Erythroblast (primary cell): ENCODE measurements at places on chromosomes 16 and 17.
A peak's percentile ranks its signal among the peaks of the same experiment; 100 is the strongest.

DNA sequence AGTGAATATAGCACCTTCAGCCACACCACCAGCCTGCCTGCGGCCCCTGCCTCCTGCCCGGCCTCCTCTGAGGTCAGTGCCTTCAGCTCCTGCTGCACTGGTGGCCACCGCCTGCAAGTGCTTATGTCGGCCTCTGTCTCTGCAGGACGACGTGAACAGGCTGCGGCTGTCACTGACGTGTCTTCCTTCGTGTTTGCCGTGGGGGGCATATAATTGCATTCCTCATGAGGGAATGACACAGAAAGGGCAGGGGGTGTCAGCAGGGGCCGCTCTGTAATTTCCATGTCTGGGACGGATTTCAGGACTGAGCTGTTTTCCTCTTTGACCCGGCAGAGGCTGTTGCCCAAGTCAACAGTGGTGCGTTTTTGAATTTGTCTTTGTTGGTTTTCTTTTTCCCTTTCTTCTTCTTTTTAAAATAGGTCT lies 28.5 kb downstream of the CMIP start:
- DNase-seq = no peak

- DNase-seq = no peak
Measured at GRCh38 chr17:66275651-66276050, 26.8 kb upstream of the PRKCA start.

DNA sequence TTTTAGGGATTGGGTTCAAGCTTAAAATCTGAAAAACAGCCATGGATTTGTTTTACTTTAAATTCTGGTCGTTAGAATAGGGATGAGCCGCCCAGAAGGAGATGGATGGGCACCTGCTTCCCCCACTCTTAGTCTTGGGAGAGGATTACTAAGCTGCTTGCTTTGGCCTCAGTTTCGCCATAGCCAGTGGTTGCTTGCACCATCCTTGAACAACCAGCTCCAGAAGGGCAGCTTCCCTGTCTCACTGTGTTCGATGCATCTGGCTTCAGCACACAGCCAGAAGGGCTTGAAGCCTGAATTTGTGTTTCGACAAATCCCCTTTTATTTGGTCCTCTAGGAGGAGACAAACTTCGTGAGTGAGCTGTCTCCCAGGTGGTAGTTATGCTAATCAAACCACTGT lies 7.1 kb downstream of the CYB5D2 start:
- no peak for DNase-seq

GRCh38 chr16:56931271-56931891 lies 561 bp upstream of the HERPUD1 start:
- peak; percentile 42 for DNase-seq

DNA sequence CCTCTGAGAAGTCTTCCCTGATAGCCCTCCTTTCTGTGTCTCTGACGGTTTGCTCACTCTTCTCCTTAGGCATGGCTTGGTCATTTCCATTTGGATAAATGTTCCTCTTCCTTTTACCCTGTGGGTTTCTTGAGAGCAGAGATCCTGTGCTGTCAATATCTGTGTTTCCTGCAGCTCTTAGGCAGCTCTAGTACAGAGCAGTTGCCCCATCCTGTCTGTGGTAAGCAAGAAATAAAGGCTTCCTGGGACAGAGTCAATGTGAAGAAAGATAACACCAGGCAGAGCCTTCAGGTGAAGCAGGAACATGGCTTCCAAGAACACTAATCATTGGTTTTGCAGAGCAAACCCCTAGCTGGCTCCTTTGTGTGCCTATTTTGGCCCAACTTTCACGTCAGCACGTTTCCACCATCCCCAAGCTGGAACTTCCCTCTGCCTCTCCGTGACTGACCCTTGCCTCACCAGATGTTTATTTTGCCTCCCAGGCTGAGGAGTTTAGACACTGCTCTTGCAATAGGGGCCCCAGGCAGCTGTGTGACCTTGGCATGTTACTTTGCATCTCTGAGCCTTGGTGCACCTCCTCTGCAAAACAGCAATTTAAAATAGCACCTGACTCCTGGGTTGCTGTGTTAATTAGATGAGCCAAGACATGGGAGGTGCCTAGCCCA lies 49.6 kb upstream of the SIAH1 start:
- DNase-seq = no peak

- peak; percentile 53 for DNase-seq
Measured at GRCh38 chr16:89561142-89561883, 831 bp downstream of the RPL13 start.

DNA sequence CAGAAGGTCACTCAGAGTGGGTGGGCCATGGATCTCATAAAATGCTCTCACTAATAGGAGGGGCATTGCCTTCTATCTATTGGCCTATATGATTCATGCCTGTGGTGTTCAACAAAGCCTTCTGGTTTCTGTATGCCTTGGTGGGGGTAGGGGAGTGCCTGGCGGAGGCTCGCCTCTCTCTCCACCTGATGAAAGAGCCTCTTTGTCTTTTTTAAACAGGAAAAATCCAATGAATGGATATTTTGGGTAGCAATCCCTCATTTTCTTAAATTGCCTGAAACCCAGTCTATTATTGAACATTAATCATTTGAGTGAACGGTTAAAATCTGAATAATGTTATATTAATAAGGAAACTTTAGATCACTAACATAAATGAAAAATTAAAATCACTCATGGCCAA lies 90.6 kb downstream of the TOX3 start:
- DNase-seq = no peak

GRCh38 chr16:15034266-15035162 lies 21.4 kb downstream of the NTAN1 start:
- no peak for DNase-seq

DNA sequence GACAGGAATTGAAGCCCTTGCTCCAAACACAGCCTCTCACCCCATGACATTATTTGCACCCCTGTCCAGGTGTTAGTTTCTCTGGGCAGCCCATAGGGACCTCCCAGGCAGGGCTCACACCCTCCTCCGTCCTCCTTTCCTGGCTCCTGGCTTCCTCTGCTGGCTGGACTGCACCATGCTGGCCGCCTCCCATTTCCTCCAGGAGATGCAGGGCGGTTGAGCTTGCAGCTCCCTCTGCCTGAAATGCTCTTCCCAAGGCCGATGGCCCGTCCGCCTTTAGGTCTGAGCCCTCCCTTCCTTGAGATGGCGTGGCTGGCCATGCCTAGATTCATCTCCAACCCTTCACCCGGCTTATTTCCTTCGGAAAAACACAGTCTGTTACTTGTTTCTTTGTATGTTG lies 334.8 kb downstream of the SNX29 start:
- DNase-seq = no peak

GRCh38 chr17:45948881-45949624 lies 50.0 kb upstream of the STH start:
- peak; percentile 83 for DNase-seq
